ENCODE measurements at places on chromosomes 3 and 15.

- peak; percentile 2 for DNase-seq
These were observed 28.7 kb downstream of the USP8 start for GRCh38 chr15:50452927-50453326.

GRCh38 chr3:78481050-78481449, 1286.7 kb downstream of the ROBO1 start:
- no peak for DNase-seq

GRCh38 chr15:39360452-39360851, 220.4 kb upstream of the THBS1 start:
- DNase-seq, result no peak

DNA sequence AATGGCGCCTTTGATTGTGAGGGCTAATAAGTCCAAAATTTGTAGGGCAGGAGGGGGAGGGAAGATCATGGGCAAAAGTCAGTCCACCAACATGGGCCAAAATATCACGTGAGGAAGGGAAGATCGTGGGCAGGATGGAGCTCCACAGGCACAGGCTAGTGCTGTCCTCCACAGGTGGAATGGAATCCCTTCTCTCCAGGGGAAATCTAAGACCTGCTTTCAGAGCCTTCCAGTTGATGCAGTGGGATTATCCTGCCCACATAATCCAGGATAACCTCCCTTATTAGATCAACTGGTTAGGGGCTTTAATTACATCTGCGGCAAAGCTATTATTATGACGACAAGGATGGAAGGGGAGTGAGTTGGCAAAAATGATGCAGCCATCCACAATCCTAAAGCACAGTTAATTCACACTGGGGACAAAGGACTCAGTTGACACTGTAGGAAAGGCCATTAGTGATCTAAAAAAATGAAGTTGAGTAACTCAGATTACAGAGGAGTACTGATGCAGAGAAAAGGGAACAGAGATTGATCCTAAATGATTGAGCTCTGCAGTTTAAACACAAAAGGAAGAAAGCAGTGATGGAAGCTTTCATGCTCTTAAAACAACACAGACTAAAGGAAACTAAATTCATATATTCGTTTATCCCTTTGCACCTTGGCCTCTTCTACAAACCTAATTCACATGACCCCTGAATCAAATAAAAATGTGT, 159.8 kb downstream of the AKAP13 start:
- peak; percentile 10 for DNase-seq

DNA sequence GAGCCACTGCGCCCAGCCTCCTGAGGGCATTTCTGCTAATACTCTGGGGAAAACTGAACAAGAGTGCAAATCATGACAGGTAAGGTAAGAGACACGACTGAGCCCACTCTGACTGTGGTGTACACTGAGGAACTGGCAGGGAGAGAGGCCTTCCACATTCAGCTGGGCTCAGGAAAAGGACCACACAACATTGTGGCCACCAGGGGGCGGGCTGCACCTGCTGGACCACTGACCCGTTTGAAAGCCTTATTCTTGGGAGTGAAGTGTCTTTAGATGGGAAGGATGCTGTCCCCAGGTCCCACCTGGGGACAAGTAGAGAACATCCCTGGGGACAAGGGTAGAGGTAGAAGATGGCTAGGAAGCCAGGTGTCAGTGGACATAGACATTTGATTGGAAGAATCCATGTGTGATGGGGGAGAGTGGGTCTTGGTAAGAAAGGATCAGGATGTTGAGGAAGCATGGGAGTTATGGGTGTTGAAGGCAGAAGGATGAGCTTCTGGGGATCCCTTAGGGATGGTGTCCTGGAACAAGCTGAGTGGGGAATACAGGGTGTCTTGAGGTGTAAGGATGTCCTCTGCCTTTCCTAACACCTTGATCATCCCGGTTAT, 6.2 kb upstream of the CTDSPL start:
- peak; percentile 77 for DNase-seq

- DNase-seq, result no peak
These were observed 24.1 kb downstream of the TOPAZ1 start for GRCh38 chr3:44265815-44266214.

DNA sequence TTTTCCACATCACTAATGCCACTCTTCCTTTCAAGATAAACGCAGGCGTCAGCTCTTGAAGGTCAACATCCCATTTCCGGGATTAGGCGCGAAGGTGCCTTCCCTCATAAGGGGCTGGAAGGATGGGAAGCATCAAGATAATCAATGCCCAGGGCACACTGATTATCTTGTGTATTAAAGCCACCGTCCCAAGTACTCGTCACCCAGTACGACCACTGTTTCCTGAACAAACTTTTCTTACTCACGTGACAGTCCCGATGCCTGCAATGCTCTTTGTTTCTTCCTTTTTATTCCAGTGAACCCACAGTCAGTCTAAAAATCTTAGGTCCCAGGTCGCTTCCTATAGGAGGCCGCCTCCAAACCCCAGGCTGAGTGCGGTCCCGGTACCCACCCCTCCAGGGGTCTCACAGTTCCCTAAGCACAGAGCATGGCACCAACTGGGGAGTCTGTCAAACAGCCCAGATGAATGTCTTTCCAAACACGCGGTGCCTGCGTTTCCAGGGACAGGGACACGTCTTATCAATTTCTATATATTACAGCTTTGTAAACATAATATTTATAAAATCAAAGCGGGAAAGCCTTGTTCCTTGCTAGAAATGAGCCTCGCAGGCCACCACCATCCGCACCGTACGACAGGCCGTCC, 589 bp downstream of the ANAPC13 start:
- peak; percentile 49 for DNase-seq

- DNase-seq, result no peak
These were observed 64.2 kb upstream of the FOXP1 start for GRCh38 chr3:71647751-71648150.

GRCh38 chr15:25635191-25635590, 196.4 kb upstream of the UBE3A start:
- DNase-seq, result no peak

GRCh38 chr3:135240426-135240825, 445.4 kb downstream of the EPHB1 start:
- DNase-seq, result no peak

DNA sequence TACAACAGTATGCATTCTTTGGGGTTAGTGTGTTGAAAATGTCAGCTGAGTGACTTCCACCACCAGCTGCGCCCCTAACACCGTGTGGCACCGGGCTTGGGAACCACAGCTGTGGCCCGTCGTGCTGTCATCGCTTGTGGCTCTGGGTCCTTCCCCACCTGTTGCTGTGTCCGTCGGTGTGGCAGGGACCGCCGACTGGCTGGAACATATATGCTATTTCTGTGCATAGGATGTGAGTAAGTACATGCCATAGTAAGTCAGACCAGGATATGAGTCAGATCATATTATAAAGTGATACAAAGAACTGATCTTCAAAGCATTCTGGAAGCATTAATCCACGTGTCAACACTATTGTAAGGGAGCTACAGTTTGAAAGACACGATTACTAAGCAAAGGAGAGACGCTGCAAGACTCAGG, 31.9 kb downstream of the EHD4 start:
- no peak for DNase-seq

DNA sequence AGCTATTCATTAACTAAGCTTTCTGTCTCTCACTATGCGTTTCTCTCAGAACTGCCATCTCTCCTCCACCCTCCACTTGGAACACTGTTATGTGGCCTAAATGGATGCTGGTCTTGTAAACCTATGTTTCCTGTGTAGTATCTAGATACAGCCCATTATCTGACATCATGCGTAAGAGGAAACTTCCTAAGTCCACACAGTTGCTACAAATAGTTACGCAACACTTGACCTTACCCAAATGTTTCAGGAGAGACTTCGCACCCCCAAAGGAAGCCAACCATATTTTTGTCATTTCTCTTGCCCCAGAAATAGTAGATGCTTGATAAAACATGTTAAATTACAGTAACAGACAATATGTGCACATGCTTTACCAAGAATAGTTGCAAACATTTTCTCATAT, 87.2 kb upstream of the TPRG1 start:
- DNase-seq, result peak; percentile 37

GRCh38 chr15:41934843-41935242, 37.5 kb downstream of the EHD4 start:
- DNase-seq, result no peak

DNA sequence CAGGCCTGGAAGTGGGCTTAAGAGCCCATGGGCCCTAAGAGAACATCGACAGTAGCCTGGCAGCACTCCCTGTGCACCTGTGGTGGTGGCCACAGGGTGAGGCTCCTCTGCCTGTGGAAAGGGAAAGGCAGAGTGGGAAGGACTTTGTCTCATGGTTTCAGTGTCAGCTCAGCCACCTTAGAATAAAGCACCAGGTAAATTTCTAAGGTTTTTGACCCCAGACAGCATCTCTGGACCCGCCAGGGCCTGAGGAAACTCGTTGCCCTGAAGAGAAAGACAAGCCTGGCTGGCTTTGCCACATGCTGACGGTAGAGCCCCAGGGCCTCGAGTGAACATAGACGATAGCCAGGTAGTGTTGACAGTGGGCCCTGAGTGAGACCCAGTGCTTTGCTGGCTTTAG, 22.1 kb downstream of the GOLGA6A start:
- no peak for DNase-seq

- no peak for DNase-seq
These were observed 45.2 kb downstream of the FBXL2 start for GRCh38 chr3:33322412-33322811.

DNA sequence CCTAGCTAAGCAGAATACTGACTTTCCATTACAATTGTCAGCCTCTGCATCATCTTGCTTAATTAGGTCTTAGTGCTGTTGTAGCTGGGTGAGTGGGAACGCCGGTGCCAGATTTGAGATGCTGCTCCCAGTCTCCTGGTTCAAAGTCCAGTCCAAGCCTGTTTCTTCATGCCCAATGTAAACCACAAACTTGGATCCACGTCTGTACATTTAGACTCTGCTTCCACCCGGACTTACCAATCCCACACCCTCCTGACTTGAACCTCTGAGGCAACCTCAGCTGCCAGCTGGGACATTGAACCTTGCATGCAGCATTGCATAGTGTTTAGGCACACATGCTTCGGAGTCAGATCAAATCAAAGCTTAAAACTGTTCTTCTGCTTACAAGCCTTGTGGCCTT, 43.0 kb downstream of the BCL2L10 start:
- DNase-seq, result no peak
